ENCODE measurements at places on chromosomes 4 and X.

- DNase-seq: no peak
These were observed 384.6 kb downstream of the IDS start for GRCh38 chrX:149120459-149120858.

- DNase-seq: no peak
These were observed 38.0 kb upstream of the LNX1 start for GRCh38 chr4:53629296-53629695.

GRCh38 chr4:80967346-80967745 lies 63.2 kb upstream of the BMP3 start:
- DNase-seq: no peak

DNA sequence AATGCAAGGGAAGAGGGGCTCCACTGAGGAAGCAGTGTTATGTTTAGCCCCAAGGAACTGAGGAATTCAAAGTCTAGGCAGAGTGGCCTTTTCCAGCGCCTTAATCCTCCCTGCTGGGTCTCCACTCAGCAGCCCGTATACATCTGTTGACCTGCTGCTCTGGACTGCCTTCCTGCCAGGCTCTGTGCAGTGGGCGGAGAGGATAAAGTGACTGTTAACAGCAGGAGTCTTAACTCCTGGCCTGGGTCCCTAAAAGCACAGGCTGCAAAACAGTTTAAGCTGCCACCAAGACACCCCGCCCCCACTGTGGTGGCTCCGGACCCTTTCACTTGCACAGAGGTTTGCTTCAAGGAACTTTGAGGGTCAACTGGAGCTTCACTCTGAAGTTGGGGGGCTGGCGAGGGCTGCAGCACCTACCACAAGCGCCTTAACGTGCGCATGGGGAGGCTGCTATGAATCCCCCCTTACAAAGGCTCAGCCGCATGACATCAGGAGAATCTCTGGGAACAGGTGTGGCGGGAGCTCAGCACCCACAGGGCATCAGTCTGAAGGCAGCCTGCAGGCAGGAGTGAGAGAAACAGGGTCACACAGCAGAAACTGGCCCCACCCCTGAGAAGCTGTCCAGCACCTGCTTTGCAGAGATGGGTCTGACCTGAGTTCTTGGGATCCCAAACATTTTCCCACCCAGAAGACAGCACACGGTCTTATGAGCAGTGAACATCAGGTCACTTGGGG lies 358.2 kb upstream of the GATB start:
- DNase-seq: no peak

DNA sequence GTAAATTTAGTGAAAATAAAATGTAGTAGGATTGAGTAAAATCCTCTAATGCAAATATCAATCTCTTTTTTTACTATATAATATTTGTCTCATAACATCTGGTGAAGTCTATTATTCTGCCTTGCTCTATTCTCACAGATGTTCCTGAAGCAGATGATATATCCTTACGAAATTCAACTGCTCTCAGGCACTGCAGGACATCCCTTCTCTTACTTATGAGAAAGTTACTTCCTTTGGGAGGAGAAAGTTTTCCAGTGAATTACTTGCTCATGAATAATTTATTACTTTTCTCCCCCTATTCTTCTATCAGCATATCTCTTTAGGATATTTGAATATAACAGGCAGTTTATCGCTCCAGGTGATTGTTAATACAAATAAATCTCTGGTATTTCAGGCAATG lies 75.6 kb upstream of the AGA start:
- no peak for DNase-seq

GRCh38 chr4:87081826-87082225 lies 138.6 kb downstream of the KLHL8 start:
- DNase-seq: no peak

DNA sequence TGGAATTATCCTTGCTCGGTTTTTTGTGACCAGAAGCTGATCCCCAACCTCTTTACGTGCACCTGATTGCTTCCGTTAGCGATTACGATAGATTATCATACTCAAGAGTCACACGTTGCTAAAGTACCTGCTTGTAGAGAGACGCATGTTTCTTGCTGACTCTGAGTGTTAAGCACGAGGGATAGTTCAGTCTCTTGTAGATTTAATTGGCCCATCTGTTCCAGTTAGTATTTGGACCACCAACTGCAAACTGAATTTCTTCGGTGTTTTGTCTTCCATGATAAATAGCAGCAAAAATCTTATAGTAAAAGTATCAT lies 516 bp upstream of the COX18 start:
- no peak for DNase-seq

DNA sequence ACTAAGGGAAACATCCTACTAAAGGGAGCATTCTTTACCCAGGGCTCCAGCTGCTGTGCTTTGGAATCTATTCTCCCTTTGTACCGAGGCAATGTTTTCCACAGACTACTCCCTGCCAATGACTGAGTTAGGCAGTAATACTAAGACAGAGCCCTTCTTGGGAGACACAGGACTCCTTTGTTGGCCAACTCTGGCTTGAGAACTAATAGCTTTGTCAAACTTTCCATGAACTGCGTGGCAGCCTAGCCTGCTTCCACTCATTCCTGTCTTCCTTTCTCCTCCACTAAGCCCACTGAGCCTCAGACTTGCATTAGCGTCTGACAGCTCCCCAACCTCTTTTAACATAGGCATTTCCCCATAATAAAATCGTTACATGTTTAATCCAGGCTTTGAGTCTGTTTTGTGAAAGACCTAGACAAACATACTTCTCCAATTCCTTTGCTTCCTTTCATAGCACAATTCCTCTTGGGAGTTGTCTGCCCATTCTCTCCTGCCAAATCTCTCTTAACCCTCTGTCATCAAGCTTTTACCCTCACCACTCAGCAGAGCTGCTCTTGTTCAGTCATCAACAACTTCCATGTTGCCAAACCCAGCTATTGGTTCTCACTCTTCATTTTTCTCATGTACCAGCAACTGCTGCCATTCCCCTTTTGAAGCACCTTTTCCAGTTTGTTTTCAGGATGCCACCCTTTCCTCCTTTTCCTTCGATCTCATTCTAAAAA lies 300.3 kb upstream of the IGFBP7 start:
- DNase-seq: no peak

DNA sequence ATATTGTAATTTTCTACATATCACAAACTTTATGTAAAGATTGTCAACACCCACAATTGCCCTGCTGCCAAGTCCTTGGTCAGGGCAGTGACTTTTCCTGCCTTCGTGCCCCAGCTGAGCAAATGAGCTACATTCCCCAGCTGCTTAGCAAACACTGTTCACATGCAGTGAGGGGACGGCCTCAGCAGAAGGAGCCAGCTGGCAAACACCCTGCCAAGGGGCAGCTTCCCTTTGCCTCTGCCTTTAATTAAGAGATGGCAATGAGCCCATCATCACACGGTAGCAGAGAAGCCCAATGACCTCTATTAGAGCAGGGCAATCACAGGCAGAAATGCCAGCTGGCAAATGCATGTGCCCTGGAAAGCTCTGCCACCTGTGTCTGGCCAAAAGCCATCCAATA lies 253.4 kb downstream of the EPHA5 start:
- DNase-seq: no peak

DNA sequence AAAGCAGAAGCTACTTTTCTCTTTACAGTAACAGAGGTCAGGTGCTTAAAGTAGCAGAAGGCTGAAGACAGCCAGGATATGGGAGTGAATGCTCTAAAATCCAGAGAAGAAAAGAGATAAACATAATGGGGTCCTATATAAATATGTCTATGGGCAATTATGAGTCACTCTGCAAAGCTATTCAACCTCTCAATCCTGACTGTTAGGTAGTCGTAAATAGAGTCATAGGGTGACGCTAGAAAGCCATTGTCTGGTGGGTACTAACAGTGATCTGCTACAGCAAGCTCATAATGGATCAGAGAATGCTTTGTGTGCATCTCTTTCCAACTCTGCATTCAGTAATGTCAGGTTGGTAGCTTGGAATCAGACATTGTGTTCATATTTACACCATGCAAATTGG lies 53.5 kb upstream of the PDE5A start:
- no peak for DNase-seq

DNA sequence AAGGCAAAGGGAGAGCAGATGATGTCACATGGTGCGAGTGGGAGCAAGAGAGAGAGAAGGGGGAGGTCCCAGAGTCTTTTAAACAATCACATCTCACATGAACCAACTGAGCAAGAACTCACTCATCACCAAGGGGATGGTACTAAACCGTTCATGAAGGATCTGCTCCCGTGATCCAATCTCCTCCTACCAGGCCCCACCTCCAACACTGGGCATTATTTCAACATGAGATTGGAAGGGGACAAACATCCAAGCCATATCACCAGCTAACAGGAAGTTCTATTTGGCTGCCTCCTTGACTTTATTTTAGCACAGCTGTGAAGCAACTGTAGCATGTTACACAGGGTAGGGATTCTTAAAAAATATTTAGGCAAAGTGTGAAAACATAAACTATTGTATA lies 102.5 kb downstream of the DDIT4L start:
- DNase-seq: no peak

- DNase-seq: no peak
These were observed 23.2 kb upstream of the SOD3 start for GRCh38 chr4:24772061-24772705.

GRCh38 chr4:84683064-84683850 lies 100.3 kb downstream of the CDS1 start:
- no peak for DNase-seq

DNA sequence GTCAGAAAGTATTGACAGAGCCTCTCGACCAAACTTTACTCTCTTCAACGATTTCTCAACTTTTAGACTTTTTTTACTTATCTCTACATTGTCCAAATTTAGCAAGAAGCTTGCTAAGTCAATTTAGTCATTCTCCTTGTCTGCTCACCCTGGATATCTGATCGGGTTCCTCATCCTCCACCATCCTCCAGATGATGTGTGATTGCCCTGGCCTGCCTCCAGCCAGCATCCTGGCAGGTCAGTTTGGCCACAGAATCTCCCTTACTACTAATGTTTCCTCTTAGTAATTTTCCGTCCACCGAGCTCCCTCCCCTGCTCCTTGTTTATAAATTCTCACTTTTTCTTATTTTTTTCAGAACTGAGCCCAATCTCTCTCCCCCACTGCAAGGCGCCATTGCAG lies 167.9 kb upstream of the ZFP42 start:
- DNase-seq: no peak

GRCh38 chr4:109977854-109978501 lies 65.3 kb downstream of the EGF start:
- no peak for DNase-seq

DNA sequence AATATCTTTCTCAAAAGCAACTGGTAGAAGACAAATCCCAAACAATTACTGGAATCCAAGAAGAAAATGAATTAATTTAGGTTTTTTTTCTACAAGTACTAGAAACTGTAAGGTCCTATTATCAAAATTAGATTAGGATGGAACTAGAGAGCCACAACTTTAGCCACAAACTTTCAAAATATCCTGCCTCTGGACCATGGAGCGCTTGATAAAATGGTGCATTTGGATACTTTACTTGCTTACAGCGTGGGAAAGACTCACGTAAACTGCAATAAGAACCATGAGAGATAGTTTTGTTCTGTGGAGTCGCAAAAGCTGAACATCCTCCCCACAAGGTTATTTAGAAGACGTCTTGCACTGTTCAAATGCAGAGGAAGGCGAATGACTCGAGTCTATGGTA lies at the start of gene DCAF8L2:
Gene DCAF8L2, plus strand, starts transcription at position 301 of the 400 bp plus-strand sequence. CDS start 156,552 bp downstream, outside the sequence.
- no peak for DNase-seq
